ENCODE measurements at places on chromosomes 1 and 21. TPM values are rescaled to one million over a fixed set of nuclear protein-coding genes. Genes with fewer than 3 reads are reported as not detected.

- peak; percentile 71 for DNase-seq
Measured at GRCh38 chr1:40948741-40949443, 30.6 kb upstream of the CTPS1 start.

- no peak for DNase-seq
Measured at GRCh38 chr1:54885237-54885679, 1.7 kb downstream of the DHCR24 start.

GRCh38 chr1:61184040-61184713, 101.8 kb downstream of the NFIA start:
- peak; percentile 87 for DNase-seq

DNA sequence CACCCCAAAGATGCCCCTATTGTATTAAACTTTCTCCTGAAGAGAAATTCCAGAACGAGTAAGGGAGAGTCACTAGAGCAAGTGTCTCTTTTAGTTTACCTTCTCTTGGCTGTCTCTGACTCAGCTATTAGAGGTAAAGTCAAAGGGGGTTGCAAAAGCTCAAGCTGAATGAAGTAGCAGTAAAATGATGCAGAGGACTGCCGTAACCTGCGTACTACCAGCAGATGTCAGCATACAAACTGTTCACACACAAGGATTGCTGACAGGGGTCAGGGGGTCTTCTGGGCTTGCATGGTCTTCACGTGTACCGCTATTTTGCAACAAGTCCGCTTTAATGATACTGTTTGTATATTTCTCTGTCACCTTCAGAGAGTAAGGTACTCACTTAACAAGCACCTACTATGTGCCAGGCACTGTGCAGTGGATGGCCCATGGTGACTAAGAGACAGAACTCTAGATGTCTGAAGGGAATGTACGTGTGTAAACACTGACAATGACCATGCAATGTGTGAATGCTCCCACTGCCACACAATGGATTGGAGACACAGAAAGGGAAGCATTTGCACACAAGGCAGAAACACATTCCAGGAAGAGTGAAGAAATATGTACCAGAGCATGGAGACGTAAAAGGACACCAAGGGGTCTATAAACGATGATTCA, 34.9 kb downstream of the CHML start:
- no peak for DNase-seq

- no peak for DNase-seq
Measured at GRCh38 chr1:209751627-209752231, 4.1 kb upstream of the TRAF3IP3 start.

DNA sequence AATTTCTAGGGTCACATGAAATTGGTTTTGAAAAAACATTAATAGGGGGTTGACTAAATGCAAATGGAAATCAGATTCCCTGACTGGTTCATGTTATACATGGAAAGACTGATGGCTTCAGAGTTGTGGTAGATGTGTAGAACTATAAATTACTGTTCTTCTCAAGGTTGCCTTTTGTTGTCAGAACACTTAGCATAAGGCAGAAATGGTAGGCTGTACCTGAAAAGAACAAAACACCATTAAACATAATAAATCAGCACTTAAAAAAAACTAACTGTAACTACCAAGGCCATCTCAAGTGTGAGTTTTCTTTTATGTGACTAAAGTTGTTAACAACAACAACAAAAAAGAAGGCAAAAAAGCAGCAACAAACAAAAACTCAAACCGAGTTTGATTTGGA, 111.8 kb downstream of the RPS6KC1 start:
- no peak for DNase-seq

Gene PANK4
- 45.3 TPM for total RNA-seq

Gene OR2M3
- not detected for total RNA-seq

Gene FCGR3A
- not detected for total RNA-seq

Gene TNFSF18
- 59.4 TPM for total RNA-seq

All from glomerular endothelial cell (primary cell).